ENCODE measurements at places on chromosomes 5 and 9. TPM values are rescaled to one million over a fixed set of nuclear protein-coding genes. Genes with fewer than 3 reads are reported as not detected.

Gene ITK
- 1.1 TPM for total RNA-seq

Gene PAEP
- total RNA-seq: not detected

DNA sequence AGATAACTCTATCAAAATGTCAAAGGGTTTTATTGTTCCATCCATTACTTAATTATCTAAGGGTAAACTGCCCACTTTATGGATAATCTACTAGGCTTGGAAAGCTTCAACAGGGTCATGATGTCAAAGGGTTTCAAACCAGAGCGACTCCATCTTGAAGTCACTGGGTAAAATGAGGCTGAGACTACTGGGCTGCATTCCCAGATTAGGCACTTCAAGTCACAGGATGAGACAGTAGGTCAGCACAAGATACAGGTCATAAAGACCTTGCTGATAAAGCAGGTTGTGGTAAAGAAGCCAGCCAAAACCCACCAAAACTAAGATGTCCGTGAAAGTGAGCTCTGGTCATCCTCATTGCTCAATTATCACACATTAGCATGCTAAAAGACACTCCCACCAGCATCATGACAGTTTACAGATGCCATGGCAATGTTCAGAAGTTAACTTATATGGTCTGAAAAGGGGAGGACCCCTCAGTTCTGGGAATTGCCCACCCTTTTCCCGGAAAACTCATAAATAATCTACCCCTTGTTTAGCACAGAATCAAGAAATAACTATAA lies 138.6 kb downstream of the GNAQ start:
- no peak for DNase-seq

DNA sequence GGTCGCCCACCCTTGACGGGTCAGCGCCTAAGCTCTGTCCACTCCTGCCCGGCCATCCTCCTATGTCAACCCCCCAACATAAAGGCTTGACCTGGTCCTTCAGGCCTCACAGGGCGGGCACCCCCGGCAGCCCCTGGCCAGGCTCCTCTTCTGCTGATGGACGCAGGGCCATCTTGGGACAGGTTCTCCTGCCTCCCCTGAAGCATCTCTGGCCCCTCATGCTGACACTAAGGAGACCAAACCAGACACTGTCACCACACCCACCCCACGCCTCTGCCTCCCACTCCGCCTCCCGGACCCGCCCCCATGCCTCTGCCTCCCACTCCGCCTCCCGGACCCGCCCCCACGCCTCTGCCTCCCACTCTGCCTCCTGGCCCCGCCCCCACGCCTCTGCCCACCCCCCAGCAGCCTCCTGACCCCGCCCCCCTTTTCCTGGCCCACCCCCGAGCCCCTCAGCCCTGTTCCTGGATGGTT lies 6.8 kb downstream of the OBP2A start:
- DNase-seq: no peak

DNA sequence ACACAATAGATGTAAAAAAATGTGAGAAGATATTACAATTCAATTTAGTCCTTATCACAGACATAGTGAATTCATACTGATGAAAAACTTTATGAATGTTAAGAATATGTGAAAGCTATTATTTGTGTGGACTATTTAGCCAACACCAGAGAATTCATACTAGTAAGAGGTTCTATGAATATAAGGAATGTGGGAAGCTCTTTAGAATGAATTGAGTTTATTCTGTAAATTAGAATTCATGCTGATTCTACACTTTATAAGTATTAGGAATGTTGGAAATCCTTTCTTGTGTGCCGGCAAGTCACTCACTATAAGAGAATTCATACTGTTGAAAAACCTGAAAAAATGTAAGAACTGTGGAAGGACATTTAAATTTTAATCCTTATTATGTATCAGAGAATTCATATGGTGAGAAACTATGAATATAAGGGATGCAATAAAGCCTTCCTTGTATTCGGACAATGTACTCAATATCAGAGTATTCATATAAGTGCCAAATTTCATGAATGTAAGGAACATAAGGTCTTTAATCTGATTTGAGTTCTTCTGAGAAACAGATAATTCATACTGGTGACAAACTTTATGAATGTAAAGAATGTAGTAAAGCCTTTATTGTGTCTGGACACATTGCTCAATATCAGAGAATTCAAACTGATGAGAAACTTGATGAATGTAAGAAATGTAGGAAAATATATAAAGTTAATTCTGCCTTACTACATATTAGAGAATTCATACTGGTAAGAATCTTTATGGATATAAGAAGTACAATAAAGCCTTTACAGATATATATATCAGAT lies 21.6 kb upstream of the PCDHA1 start:
- peak; percentile 3 for DNase-seq
